Caco-2 (cell line): ENCODE measurements at places on chromosomes 2 and 18.

GRCh38 chr18:77339623-77340022 lies 90.0 kb downstream of the GALR1 start:
- no peak for DNase-seq

DNA sequence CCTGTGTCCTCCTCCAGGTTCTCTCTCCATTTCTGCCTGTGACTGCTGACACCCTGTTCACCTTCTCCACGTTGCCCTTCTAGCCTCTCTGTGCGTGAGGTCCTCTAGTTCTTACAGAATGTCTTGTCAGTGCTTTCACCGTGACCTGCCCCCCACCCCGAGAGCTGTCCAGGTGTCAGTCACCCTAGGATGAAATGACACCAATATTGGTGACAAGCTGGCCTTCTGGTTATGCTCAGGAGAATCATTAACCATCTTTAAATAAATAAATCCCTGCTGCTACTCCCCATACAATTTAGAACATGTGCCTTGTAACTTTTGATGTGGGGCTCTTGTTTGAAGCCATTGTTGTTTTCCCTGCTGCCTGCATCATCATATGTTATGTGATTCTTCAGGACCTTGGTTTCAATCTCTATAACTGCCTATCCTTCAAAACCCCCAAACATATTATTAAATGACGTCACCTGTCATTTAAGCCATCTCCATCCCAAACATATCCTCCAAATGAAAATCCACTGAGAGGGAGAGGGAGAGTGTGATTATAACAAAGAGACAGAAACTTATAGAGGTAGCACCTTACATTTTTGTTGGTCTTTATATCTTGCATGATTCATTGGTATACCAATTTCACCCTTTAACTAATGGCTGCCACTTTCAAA lies 496.3 kb downstream of the PARD3B start:
- no peak for DNase-seq

GRCh38 chr18:24427484-24427883 lies 1.0 kb downstream of the IMPACT start:
- DNase-seq = no peak

- peak; percentile 45 for DNase-seq
These were observed 107.2 kb upstream of the L3MBTL4 start for GRCh38 chr18:6521803-6522418.

DNA sequence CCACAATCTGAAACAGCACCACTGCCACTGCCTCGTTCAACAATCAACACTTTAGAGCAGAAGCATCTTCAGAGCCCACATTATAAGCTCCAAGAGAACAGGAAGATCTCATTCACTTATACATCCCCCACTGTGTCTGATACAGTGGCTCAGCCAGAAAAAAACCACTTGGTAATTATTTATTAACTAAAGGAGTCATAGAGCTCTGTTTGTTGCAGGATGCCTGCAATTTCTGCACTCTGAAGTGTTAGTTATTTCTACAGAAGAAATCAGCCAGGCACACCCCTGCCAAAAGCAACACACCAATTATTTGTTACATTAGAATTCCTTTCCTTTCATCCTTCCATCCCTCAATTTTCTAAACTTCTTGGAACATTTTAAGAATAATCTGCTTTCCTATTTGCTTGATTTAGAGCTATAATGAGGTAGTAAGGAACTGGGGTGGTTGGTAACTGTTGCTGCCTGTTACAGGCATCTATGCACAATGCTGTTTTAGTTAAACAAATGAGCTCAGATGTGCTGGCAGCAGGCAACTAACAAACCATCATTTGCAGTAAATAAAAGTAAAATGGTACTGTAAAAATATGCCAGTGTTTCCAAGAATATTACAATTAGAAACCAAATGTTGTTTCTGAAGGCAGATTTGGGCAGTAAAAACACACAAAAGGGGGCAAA lies 59.9 kb downstream of the DYM start:
- DNase-seq = no peak

DNA sequence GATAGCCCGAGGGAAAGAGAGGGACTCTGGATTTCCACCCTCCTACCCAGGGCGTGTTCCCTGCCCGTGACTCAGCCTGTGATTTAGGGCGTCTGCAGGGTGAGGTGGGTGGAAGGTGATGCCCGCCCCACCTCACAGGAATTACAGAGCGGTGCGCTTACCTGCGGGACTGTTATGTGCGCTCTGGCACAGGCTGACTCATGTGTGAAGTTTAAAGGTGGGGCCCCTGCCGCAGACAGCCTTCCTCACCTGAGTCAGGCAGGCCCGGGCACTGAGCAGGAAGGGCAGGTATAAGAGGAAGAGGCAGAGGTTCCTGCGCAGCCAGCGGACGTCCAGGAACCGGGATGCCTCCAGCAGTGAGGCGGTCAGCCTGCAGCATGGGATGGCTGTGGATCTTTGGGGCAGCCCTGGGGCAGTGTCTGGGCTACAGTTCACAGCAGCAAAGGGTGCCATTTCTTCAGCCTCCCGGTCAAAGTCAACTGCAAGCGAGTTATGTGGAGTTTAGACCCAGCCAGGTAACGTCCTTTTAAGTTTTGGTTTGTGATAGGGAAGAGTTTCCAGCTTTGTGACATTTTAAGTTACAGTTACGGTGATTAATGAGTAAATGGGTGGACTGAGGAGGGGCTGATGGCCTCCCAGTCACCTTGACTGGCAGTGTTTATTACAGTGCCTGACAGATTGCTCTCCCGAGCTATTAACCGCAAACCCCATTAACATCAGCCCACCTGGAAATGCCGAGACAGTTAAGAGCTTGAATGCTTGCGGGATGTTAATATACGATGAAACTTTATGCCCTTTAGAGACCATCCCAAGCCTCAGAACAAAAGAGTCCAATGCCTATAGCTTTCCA lies 141.6 kb upstream of the TTC39C start:
- no peak for DNase-seq

GRCh38 chr2:38100328-38100727 lies 24.4 kb upstream of the CYP1B1 start:
- DNase-seq = no peak

- no peak for DNase-seq
These were observed 4.7 kb upstream of the TGFA start for GRCh38 chr2:70558195-70558808.

DNA sequence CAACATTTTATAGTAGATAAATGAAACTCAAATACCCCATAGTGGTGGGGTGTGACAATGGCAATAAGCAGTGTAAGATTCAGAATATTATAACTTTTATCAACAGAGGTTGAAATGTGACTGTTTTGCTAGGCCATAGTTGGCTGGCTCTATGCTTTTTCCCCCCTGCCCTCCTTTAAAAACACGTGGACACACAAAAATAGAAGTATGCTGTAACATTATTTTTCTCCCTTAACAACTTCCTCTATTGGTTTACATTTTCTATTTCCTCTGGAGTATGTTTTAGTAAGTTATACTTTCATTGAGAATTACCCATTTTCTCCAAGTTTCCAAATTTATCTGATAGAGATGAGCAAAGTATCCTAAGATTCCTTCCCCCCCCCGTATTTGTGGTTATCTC lies 31.1 kb downstream of the NDUFAF7 start:
- DNase-seq = no peak

DNA sequence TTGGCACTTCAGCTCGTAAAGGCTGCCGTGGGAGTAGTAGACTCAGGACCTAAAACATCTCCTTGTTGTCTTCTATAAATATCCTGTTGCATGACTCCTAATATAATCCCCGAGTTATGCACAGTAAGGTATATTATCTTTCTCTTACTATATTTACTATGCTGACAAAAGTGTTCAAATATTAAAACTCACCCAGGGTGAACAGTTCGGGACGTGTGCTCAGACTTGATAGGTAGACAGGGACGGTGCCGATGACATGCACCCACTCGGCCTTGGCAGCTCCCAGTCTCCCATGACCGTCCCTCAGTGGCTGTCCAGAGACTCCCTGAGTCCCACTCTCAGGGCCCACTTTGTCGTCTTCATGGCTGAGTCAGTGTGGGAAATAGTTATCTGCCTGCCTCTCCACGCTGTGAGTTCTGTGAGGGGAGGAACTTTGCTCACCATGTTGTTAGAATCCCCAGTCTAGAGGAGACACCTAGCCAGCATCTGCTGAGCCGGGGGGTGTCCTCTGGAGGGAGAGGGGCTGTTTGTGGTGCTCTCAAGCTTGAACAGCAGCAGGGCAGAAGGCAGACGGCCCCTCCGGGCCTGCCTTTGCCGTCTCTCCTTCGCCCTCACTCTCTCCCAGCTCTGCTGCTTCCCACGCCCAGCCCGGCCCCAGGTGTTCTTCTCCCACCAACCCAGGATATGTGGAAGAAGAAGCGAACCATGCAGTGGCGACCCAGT lies 75.0 kb downstream of the DGKD start:
- no peak for DNase-seq

GRCh38 chr2:64036034-64036705 lies 16.9 kb upstream of the VPS54 start:
- DNase-seq = no peak

GRCh38 chr2:30188292-30188691 lies 41.5 kb downstream of the YPEL5 start:
- DNase-seq = no peak

GRCh38 chr2:232873292-232873908 lies 3.3 kb downstream of the SNORC start:
- DNase-seq = no peak
